NCI-H2029 treated with DMSO at 0.1 percent for 48 hours (cell line): ENCODE measurements at places on chromosomes 2 and 18.

DNA sequence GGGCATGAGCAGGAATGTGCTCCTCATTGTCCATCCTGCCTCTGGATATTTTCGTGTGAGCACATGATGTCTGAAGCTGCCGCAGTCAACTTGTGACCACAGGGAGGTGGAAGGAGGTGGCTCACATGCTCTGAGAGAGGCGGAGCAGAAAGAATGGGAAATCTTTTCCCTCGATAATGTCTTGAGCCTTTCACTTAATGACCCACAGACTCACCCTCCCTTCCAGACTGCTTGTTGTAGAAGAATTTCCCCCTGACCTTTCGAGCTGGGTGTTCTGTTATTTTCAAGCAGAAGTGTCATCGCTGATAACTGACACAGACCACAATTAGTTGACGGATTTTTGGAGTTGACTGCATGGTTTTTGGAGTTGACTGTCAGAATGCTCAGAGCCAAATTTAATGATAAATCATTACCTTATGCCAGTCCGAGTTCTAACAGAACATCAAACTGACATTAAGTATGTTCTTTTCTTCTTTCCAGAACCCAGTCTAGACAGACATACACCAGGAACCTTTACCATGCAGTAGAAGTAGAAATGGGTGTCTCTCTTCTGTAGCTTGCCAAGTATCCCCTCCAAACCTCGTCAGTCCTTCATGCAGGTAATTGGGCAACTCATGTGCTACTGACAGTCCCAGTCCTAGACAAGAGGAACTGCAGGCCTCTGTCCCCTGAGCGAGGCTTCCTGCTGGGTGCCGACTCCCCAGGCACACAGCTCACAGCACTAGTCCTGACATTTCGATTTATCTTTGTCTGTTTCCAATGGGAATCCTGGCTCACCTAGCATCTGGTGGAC lies 29.4 kb upstream of the RTTN start:
- no peak for DNase-seq

DNA sequence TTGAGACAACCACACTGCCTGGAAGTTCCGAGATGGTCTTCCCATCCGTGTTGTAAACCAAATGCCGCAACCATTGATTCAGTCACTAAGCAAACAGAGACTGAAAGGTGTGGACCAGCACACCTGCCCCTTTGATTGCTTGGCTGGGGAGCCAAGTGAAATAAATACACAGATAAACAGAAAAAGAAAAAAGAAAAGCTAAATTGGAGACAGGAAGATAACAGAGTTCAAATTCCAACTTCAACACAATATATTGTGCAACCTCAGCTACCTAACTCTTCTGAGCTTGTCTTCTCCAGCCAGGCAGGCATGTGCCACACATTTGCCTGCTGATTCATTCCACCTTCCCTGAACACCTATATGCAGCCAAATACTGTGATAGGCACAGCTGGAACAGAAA lies 110.9 kb downstream of the PID1 start:
- DNase-seq = peak; percentile 19

DNA sequence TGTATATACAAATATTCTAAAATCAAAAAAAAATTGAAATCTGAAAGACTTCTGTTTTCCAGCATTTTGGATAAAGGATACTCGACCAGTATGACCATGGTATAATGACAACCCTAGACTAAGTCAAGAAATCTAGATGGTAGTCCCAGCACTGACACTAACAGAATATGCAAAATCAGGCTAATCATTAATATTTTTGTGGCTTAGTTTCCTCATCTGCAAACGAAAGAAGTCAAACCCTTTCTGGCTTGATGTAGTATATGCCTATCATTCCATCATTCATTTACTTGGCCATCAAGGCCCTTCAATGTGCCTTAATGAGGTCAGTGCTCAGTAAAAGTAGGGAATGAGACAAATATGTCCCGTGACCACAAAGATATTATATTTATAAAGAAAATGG lies 83.5 kb downstream of the NCKAP5 start:
- DNase-seq = no peak

DNA sequence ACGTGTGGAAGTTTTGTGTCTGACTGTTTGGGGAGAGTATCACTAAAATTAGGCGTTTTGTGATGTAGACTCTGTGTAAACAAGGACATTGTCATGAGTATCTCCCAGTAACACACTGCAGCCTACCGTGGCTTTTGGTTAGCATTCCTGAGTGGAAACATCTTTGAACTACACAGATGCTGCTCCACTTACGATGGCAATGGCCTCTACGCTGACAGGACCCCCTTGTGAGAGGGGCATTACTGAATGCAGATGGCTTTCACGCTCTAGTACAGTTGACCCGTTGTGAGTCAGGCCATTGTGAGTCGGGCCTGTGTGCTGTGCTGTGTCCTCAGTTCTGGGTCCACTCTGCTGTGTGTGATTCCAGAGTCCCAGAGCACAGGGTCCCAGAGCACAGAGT lies 34.4 kb upstream of the ADNP2 start:
- DNase-seq = no peak

DNA sequence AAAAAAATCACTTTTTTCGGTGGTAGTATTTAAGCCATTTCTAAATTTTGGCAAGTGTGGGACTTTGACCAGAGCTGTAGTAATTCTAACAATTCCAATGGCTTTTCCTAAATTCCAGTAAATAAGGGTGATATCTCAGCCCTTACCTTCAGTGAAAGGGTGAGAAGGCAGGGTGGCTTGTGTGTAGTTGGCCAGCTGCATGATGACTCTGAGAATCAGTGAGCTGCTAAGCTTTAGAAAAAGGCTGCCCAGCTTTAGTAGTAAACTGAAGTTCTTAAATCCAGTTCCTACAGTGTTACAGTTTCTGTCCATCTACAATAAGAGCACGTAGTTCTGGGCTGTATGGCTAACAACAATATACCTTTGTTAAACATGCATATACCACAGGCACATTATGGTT lies 42.0 kb downstream of the OXER1 start:
- no peak for DNase-seq

DNA sequence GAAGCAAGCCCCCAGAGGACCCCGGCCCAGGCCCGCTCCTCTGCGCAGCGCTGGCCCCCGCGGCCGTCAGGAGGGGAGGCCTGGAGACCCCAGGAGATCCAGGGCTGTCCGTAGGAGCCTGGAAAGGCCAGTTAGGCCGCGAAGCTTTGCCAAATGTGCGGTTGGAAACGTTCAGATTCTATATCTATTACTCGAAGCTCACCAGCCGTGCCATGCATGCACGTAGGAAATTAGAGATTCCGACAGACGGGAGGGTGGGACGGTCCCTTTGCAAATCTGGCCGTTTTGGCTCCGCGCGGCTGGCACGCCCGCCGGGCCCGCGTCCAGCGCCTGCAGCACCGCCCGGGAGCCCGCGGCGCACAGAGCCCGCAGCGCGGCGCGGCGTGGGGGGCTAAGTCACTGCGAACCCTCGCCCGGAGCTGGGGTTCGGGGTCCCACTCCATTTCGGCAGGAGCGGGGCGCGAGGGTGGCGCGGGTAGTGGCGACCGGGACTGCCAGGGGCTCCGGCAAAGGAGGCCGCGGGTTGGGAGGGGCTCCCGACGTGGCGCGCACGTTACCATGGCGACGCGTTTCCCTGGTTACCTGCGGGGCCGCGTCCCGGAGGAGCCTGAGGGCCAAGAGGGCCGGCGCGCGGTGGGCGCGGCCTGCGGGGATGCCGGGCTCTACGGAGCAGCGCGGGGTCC lies 488.6 kb upstream of the SMIM21 start:
- no peak for DNase-seq

- DNase-seq = no peak
Measured at GRCh38 chr2:232417489-232417888, 10.8 kb downstream of the ALPG start.

- no peak for DNase-seq
Measured at GRCh38 chr2:199603721-199604291, 146.1 kb upstream of the SATB2 start.

- no peak for DNase-seq
Measured at GRCh38 chr2:199228887-199229819, 228.6 kb downstream of the SATB2 start.

DNA sequence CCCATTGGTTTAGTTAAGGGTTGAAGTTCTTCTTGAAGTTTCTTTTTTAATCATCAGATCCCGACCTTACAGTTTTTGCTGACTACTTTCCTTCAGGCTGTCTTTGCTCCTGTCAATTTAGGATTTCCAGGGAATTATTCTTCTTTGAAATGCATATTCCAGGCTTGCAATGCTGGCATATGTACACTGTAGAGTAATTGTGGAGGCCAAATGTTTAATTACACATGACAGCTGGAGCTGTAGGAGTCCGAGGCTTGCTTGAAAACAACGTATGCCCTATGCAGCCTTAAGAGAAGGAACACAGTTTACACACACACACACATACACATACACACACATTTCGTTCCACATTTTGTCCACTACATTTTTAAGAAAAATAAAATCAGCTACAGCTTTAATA lies 602.3 kb downstream of the TMEM182 start:
- DNase-seq = no peak

GRCh38 chr2:27946530-27947060 lies 56.1 kb downstream of the BABAM2 start:
- no peak for DNase-seq

DNA sequence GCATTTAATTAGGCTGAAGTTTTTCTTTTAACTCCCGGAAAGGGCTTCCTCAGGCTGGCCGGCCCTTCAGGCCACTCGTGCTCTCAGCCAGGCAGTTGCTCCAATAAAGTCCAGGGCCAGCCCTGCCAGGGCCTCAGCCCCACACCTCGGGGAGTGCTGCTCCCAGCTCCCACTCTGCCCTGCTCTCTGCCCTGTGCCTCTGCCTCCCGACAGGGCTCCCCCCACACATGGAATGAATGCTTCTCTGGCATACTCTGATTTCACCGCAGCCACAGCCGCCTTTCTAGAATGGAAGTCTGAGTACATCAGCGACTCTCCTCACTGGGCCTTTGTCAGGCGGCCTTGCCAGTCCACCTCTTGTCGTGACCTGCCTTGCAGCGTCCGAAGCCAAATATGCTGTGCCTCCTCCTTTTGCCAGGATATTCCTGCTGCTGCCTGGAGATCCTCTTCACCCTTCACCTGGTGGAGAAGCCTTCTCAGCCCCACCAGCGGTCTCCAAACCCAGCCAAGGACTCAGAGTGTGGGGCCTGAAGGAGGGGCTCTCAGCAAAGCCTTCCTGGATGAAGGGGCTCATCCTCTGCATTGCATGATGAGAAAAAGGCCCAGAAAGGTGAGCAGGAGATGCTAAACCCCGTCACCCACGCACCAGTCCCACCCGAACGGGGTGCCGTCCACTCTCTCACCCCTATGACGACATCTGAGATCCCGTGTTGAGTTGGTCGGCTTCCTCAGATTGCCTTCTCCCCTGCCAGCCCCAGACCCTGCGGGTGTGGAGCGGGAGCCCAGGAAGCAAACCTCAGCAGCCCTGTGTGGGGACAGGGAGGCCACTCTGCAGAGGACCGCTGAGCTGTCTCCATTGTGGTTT lies 472.7 kb upstream of the HS6ST1 start:
- no peak for DNase-seq
